ENCODE measurements at places on chromosomes 12 and 14.

GRCh38 chr12:3123729-3124128, 46.5 kb downstream of the TSPAN9 start:
- no peak for DNase-seq

DNA sequence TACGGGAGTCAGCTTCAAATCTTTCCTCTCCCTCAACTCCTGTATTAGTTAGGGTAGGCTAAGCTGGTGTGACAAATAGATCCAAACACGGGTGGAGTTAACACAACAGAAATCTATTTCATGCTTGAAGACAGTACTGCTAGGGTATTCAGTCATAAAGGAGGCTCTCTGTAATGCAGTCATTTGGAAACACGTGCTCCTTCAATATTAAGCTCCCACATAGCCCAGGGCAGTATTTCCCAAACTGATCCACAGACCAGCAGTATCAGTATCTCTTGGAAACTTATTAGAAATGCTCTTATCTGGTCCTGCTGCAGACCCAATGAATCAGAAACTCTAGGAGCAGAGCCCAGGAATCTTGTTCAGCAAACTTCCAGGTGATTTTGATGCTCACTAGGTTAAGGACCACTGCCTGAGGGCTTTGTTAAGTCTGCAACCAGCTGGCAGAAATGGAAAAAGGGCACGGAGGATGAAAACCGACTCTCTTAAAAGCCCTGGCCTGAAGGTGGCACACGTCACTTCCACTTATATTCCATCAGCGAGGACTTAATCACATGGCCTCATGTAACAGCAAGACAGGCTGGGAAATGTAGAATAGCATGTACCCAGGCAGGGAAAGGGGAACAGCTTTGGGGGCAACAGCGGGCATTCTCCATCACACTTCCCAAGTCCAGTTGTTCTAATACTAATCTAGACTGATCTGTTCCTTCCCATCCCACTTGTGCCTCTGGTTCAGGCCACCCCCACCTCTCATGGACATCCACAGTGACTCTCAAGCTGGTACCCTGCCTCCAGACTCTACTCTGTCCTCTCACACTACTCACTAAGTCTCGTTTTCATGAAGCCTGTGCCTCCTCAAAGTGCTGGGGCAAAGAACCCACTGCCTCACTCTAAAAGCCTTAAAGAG, 38.2 kb upstream of the RIC8B start:
- no peak for DNase-seq

- peak; percentile 55 for DNase-seq
Observed at GRCh38 chr14:90760591-90761316, 55.5 kb downstream of the TTC7B start.

DNA sequence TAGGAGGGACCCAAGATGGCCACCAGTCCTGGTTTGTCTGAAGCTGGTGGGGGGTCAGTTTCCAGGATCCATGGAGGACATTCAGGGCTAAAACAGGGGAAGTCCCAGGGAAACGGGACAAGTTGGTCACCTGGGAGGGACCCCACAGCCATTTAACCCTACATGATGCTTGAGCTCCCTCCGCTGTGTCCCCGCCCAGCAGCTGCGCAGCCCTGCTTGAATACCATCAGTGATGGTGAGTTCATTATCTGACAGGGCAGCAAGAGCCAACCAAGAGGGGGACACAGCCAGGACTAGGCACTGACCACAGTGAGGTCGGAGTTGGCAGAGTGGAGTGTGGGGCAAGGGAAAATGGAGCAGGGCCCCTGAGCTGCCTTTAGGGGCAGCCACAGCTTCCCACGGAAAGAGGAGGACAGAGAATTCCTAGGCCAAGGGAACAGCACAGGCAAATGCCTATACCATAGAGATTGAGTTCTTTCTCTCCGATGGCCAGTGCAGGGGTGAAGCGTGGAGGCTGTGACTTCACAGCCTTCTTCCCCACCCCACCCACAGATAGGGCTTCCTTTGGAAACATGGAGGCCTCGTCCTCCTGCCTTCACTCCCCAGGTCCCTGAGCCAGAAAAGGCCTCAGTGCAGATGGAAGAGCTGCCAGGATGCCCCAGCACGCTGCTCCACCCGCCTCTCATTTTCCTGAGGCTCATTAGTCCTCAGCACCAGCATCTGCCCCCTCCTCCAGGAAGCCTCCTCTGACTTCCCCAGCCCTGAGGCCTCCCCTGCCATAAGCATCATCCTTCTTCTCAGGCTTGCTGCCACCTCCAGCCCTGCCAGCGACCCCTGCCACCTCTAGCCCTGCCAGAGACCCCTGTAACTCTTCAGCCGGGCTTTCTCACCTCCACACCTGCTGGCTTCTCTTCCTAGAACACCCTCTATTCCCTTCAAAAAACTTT, 51.4 kb downstream of the CYP46A1 start:
- DNase-seq, result no peak

DNA sequence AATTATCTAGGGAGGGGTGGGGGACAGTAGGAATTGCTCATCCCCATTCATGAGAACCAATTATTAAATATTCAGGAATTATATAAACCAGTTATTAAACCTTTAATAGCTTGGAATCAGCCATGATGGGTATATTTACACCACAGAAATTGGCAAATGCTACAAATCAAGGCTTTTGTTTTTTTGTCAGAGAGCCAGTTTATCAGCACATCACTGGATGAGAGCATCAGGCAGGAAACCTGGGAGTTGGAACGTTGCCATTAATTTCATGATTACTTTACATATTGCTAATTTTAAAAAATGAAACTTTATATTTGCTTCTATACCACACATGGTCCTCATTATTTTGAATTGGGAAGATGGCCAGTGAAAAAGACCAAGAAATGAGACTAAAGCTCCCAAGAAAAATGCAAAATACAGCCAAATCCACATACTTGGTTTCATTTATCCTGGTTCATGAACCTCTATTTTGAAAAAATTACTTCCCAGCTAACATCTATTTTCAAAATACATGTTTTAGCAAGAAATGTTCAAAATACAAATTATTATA, 48.4 kb downstream of the ATL1 start:
- no peak for DNase-seq

- DNase-seq, result no peak
Observed at GRCh38 chr12:32402170-32402569, 2.8 kb downstream of the FGD4 start.

DNA sequence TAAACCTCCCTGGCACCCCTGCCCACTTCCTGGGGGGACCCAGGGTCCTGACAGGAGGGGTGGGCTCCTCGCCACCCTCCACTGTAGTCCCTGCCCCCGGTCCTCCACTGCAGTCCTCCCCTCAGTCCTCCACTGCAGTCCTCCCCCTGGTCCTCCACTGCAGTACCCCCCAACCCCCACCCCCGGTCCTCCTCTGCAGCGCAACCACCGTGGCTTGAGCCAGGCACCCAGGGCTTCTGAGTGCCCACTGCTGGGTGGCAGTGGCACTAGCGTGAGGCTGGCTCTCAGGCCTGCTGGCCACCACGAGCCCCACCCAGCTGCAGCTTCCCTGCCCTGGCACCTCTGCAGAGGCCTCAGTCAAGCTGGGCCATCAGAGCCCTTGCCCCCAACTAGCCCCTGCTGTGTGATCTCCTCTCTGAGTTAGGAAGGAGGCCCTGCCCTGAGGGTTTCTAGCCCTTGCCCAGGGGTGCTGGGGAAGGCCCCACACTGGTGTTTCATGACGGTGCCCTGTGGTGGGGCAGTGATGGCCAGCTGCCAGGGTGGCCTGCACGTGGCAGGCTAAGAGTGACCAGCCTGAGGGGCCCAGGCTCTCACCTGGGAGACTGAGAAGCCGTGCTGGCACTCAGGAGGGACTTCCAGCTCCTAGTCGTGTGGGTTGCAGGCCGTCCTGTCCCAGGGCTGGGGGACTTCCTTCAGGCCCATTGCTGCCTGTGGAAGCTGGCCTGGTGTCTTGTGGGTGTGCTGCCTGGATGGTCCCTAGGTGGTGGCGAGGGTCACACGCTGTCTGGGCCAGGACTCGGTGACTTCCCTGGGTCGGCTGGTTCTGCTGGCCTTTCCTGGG, 9.7 kb downstream of the CEP170B start:
- DNase-seq, result no peak

- peak; percentile 39 for DNase-seq
Observed at GRCh38 chr14:87102811-87103378, 890.1 kb downstream of the GALC start.

GRCh38 chr14:24844011-24844410, 205.9 kb downstream of the STXBP6 start:
- no peak for DNase-seq

GRCh38 chr14:102805371-102805891, 28.2 kb downstream of the TRAF3 start:
- DNase-seq, result no peak

GRCh38 chr12:18045446-18045992, 44.5 kb downstream of the RERGL start:
- DNase-seq, result no peak

- DNase-seq, result peak; percentile 58
Observed at GRCh38 chr14:83757916-83758315, 1772.0 kb upstream of the FLRT2 start.

DNA sequence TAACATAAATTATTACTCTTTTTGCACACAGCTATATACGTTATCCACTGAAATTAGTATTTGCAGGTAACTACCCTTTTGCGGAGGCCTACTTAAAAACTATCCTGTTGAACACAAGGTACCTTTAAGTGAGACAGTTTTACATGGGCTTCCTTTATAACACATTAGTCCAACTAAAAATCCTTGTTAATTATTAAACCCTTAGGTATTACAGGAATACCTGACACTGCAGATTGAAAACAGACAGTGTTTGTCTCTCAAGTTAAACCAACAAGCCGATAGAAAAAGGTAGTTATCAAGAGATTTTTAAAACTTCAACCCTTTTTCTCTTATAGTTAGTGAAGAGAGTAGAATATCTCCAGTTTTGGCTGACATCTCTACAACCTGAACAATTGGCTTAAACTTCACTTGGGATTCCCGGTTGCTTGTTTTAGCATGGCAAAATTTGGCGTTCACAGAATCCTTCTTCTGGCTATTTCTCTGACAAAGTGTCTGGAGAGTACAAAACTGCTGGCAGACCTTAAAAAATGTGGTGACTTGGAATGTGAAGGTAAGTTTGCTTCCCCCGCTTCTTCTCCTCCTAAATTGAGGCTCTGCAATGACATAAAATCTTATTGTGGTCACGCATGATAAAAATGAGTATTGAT, at the start of gene MIA2:
Gene MIA2, plus strand, starts transcription at position 236 of the 647 bp plus-strand sequence. Its CDS starts 200 bp downstream, at position 436.
- DNase-seq, result no peak

DNA sequence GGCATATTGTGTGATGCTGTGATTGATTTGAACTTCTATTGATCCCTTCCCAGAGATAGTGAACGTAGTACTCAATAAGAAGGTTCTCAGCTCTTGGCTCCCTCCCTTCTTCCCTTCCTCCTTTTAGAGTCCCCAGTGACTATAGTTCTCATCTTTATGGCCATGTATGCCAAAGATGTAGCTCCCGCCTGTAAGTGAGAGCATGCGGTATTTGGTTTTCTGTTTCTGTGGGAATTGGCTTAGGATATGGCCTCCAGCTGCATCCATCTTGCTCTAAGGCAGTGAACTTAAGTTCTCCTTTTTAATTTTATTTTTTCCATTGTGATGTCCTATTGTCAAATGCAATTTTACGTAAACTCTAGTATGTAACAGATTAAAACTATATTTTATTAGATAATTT, 109.5 kb downstream of the AEBP2 start:
- DNase-seq, result no peak

- DNase-seq, result no peak
Observed at GRCh38 chr12:128056136-128056801, 210.7 kb upstream of the TMEM132C start.

DNA sequence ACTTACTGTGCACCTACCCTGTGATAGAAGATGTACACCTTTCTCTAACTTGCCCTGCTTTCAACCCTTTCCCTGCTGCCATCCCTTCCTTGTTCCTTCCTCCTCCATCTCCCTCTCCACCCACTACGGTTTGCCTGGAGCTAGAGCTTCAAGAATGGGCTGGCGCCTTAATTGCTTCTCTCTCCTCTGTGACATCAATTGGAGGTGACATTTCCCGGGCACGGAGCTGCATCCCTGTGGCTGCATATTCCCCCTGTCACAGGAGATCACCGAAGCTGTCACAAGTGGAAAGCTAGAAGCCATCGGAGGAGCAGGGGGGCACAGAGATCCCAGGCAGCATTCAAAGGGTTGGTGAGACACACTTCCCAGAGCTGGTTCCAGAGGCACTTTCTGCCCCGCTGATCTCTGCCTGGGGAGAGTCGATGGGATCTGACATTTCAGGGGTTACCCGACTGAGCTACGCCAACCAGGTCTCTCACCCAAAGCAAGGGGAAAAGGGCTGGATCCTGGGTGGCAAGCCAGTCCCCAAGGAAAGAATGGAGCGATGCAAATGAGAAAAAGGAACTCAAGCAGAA, 604.9 kb downstream of the MED13L start:
- DNase-seq, result no peak

DNA sequence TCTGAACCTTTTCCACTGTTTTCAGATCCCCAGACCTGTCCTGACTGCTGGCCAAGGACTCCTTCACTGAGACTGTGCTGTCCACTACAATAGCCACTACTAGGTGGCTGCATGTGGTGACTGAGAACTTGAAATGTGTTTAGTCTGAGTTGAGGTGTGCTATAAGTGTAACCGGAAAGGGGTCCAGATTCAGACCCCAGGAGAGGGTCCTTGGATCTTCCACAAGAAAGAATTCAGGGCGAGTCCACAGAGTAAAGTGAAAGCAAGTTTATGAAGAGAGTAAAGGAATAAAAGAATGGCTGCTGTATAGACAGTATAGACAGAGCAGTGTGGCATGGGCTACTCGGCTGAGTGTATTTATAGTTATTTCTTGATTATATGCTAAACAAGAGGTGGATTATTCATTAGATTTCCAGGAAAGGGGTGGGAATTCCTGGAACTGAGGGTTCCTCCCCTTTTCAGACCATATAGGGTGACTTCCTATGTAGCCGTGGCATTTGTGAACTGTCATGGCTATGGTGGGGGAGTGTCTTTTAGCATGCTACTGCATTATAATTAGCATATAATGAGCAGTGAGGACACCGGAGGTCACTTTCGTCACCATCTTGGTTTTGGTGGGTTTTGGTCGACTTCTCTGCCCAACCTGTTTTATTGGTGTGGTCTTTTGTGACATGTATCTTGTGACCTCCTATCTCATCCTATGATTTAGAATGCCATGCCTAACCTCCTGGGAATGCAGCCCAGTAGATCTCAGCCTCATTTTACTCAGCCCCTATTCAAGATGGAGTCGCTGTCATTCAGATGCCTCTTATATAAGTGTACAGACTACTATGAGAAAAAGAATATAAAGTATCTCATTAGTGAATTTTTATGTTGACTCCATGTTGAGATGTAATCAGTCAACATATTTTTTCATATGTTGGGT, 70.0 kb upstream of the SRSF5 start:
- DNase-seq, result no peak

GRCh38 chr12:123761841-123762714, at the start of gene DNAH10:
TSS of gene DNAH10 (plus strand) at chr12:123762301. CDS start at chr12:123762337, 36 bp downstream.
- no peak for DNase-seq
